Naive thymus-derived CD8-positive, alpha-beta T cell (primary cell): ENCODE measurements at places on chromosomes 7 and 10. TPM values are rescaled to one million over a fixed set of nuclear protein-coding genes. Genes with fewer than 3 reads are reported as not detected.

SNX10 gene
- total RNA-seq = 6.1 TPM

CYP26C1 gene
- total RNA-seq = 0.44 TPM

INSYN2A gene
- total RNA-seq = not detected

VIPR2 gene
- 0.22 TPM for total RNA-seq

NUTM2E gene
- 0.96 TPM for total RNA-seq

- H3K27me3 ChIP-seq = peaks cover 23% of the 10 kb centered on the region
- H3K27ac ChIP-seq = no peak overlapping the region
- DNase-seq = no peak
- H3K4me1 ChIP-seq = peaks cover 12% of the 10 kb centered on the region
Measured at GRCh38 chr7:11833431-11833830, 1.4 kb upstream of the THSD7A start.

DNA sequence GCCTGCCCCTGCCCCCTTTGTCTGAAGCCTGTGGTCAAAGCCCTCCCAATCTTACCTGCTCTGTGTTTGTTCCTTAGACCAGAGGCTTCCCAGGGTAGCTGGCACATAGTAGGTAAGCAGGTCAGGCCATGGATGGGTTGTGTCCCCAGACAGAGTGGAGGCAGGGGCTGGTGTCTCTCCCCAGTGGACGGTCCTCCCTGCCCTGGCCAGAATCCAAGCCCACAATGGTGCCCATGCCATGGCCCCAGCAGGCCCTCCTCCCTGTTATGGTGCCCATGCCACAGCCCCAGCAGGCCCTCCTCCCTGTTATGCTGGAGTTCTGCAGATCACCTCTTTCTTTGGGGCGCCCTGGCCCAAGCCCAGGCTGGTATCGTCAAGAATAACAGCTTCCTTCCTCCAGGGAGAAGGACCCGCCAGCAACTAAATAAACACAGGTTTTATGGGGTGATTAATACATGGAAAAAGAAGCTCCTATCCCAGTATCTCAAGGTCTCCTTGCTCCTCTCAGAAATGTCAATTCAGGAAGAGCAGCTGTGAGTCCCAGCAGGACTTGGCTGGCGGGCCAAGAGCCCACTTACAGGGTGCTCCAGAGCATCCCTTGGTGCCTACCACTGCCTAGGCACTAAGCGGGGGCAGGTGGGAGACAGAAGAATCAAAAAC is 82.0 kb downstream of the NEURL1 start:
- H3K4me3 ChIP-seq = no peak overlapping the region
- DNase-seq = no peak
- H3K36me3 ChIP-seq = no peaks in the 10 kb centered on the region
- H3K4me1 ChIP-seq = no peaks in the 10 kb centered on the region

DNA sequence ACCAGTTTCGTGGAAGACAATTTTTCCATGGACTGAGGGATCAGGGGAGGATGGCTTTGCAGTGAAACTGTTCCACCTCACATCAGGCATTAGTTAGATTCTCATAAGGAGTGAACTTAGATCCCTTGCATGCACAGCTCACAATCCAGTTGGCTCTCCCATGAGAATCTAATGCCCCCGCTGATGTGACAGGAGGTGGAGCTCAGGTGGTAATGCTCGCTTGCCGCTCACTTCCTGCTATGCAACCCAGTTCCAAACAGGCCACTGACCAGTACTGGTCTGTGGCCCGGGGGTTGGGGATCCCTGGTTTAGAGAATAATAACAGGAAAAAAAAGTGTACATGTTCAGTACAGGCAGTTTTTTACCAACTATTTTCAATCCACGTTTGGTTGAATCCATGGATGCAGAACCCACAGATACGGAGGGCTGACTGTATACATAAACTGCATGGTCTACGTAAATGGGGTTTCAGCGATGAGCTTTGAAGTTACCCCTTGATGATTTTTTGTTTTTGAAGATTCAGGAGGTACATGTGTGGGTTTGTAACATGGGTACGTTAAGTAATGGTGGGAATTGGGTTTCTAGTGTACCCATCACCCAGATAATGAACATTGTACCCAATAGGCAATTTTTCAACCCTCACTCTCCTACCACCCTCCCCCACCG is 24.5 kb downstream of the OGDH start:
- H3K4me3 ChIP-seq = peak overlapping the region; percentile 68
- no peaks in the 10 kb centered on the region for H3K36me3 ChIP-seq
- peaks cover 49% of the 10 kb centered on the region for H3K4me1 ChIP-seq
- no peak for DNase-seq

DNA sequence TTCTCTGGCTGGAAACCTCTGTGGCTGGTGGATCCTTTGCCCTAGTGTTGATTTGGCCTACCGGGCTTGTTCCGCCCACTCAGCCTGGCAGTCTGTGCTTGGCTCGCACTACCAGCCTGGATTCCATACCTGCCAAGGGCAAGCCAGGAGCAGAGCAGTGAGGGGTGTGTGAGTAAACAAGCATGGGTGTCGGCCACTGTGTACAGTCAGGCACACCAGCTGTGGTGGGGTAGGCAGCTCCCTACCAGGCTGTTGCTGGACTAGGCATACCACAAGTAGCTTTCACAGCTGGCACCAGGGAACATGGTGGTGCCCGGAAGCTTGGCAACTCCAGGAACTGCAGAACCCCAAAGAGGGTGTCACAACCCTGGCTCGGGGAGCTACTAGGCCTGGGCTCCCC is 942.9 kb upstream of the LRRN3 start:
- H3K4me1 ChIP-seq = no peaks in the 10 kb centered on the region
- no peak for DNase-seq
- H3K36me3 ChIP-seq = no peaks in the 10 kb centered on the region
- H3K27ac ChIP-seq = no peak overlapping the region

DNA sequence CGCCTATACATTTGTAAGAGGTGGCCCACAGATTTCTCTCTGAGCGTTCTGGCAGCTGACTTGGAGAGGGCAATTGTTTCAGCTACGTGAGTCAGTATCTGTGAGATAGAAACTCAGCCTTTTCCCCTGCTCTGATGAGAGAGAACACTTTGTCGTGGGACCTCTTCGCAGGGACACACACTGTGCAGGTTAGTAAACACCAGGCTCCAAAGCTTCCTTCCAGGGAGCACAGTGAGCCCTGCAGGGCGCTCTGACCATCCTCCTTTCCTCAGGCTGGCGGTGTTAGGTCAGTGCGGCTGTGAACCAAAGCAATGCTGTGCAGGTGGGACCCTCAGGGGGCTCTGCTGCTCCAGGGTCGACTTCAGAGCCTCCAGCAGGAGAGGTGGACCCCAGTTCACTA is 152.2 kb upstream of the TCF7L2 start:
- DNase-seq = no peak
- no peak overlapping the region for H3K4me3 ChIP-seq
- no peaks in the 10 kb centered on the region for H3K27me3 ChIP-seq
- peaks cover 3% of the 10 kb centered on the region for H3K36me3 ChIP-seq
- no peak overlapping the region for H3K27ac ChIP-seq

GRCh38 chr10:97336942-97337831 is 2.7 kb upstream of the FRAT2 start:
- peak overlapping the region; percentile 78 for H3K4me3 ChIP-seq
- no peak for DNase-seq
- peaks cover 19% of the 10 kb centered on the region for H3K4me1 ChIP-seq
- no peak overlapping the region for H3K27ac ChIP-seq

DNA sequence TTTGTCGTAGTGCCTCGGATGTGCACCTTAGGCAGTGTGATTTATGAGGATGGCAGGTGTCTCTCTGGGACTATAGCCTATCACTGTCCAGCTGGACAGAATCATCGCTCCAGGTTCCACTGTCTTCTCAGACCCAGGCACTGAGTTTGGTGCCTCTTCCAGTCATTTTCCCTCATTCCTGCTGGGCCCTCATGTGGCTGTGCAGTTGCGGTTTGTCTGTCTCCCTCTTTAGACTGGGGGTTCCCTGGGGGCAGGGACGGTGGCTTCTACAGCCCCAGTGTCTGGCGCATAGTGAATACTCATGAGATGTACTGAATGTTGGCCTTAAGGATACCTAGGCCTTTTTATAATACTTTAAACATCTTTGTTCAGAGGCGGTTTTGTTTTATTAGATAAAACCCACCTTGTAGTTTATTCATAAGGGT is 28.9 kb downstream of the CCM2 start:
- peaks cover 76% of the 10 kb centered on the region for H3K4me1 ChIP-seq
- H3K27me3 ChIP-seq = no peaks in the 10 kb centered on the region
- H3K4me3 ChIP-seq = peak overlapping the region; percentile 88
- peaks cover 5% of the 10 kb centered on the region for H3K36me3 ChIP-seq
- peak overlapping the region; percentile 94 for H3K27ac ChIP-seq

GRCh38 chr10:128060341-128061250 is 65.6 kb downstream of the MKI67 start:
- H3K27ac ChIP-seq = peak overlapping the region; percentile 54
- H3K36me3 ChIP-seq = peaks cover 14% of the 10 kb centered on the region
- H3K27me3 ChIP-seq = no peaks in the 10 kb centered on the region
- DNase-seq = no peak
- H3K4me3 ChIP-seq = no peak overlapping the region

DNA sequence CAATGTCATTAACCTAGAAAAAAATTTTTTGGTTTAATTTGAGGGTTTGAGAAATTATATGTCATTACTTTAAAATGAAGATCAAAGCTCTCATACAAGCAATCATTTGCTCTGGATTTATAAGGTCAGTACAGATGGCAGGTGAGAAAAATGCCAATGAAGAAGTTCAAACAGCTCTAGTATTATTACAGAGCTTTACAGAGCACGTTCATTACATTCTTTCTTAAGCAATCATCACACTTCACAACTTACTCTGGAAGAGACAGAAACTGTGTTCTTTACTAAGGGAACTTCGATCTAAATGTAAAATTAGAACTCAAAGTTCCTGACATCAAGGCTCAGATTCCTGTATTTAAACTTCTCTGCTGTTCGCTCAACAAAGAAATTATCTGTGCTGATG is 153.4 kb downstream of the ATE1 start:
- peaks cover 5% of the 10 kb centered on the region for H3K4me1 ChIP-seq
- no peak for DNase-seq
- no peak overlapping the region for H3K4me3 ChIP-seq
- no peaks in the 10 kb centered on the region for H3K27me3 ChIP-seq
- peaks cover 19% of the 10 kb centered on the region for H3K36me3 ChIP-seq
- no peak overlapping the region for H3K27ac ChIP-seq
